RPMI7951 (cell line): ENCODE measurements at places on chromosomes 6 and 20. TPM values are rescaled to one million over a fixed set of nuclear protein-coding genes. Genes with fewer than 3 reads are reported as not detected.

DNA sequence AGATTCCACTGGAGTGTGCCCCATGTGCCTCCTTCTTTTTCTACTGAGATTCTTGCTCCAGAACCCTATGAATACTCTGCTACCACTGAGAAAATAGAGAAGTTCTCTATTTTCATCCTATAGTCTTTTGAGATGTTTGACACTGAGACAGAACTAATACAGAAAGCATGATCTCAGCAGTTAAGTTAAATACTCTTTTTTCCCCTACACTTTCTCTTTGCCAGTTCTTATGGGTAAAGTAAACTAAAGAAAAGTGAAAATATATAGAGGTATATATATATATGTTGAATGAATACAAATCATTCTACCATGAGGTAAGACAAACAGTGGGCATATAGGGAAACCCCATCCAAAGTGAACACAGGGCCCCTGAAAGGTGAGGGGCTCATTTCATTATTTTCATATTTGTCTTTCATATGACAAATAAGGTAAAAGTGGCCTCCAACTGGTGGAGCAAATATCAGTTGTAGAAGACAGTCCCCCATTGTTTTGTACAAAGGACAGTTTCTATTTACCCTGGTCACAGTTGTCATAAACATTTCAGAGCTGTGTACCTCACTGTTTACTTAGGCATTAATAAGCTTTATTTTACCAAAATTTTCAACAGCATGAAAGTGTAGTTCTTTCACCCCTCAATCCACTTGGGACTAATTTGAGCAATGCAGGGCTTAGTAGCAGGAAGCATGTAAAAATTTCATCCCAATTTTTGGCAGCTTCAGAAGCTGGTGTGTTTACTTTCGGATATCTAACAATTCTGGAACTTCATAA lies 188.3 kb upstream of the MARCKS start:
- DNase-seq: no peak

DNA sequence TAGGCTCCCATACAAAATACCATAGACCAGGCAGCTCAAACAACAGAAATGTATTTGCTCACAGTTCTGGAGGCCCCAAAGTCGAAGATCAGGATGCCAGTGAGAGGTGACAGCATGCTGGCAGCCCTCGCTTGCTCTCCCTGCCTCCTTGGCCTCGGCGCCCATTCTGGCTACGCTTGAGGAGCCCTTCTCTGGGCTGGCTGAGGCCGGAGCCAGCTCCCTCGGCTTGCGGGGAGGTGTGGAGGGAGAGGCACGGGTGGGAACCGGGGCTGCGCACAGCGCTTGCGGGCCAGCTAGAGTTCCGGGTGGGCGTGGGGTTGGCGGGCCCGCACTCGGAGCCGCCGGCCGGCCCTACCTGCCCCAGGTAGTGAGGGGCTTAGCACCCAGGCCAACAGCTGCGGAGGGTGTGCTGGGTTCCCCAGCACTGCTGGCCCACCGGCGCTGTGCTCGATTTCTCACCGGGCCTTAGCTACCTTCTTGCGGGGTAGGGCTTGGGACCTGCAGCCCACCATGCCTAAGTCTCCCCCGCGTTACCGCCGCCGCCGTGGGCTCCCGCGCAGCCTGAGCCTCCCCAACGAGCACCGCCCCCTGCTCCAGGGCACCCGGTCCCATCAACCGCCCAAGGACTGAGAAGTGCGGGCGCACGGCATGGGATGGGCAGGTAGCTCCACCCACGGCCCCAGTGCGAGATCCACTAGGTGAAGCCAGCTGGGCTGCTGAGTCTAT lies 32.6 kb upstream of the SERPINB9 start:
- no peak for DNase-seq

- DNase-seq: no peak
Measured at GRCh38 chr20:24578567-24579415, 109.4 kb downstream of the SYNDIG1 start.

- no peak for DNase-seq
Measured at GRCh38 chr20:16701296-16701695, 28.5 kb upstream of the SNRPB2 start.

DNA sequence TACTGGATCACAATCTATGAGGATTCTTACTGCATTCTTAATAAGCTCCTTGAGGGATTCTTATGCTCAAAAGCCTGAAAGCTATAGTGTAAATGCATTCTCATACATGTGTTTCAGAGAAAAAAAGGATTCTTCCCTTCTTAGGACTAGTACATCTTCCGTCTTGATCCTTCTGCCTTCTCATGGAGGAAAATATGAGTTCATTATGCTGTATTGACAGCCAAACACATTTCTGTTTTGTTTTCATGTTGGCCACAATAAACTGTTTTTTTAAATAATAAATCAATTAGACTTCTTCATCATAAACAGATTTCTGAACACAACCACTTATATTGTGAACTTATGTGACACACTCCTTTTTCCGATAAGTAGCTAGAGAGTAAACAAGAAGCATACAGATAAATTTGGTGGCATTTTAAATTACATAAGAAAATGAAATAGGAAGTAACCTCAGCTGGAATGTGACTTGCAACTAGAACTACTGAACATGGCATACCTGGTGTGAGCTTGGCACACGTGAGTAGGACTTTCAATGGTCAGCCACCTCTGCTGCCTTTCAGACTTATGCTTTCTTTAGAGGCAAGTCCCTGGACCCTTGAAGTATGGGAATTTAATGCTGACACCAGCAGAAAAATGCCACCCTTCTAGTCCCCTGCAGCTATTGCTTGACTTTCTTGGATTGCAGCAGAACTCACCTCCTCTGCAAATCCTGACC lies 350.4 kb downstream of the BCKDHB start:
- no peak for DNase-seq

DNA sequence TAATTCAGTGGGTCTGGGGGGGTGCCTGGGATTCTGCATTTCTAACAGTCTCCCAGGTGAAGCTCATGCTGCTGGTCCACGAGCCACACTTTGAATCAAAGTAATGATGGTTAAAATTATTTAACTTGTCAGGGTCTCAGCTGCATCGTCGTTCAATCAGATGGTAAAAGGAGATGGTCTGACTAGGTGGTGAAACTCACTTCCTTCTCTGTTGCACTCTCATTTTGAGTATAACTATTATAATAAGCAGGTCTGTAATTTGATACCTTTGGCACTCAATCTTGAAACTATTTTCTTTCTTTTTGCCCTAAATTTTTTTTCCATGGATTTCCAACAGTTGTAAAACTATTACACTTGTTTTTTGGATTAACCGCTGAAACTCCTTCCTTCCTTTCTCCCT lies 292.5 kb downstream of the FARS2 start:
- no peak for DNase-seq

- peak; percentile 9 for DNase-seq
Measured at GRCh38 chr6:101392586-101393230, 800 bp upstream of the GRIK2 start.

DNA sequence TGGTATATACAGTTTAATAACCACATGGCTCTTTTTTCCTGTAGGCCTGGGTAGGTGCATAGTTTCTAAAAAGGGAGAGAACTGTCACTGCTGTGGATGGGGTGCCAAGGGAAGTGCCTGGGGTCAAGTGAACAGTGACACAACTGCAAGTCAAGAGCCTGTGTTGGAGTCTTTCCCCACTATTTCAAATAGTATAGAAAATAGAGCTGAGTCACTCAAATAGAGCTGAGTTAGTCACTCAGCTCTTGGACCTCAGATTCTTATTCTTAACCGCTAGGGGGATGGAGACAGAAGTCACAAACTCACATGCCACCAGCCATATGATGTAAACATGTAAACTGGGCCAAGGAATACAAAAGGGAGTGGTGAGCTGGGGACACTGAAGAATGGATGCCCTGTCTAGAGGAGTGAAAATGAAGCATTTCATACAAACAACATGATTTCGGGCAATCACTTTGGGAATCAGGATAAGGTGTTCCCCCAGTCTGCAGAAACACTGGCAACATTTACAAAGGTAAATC lies 2.1 kb downstream of the NQO2 start:
- peak; percentile 88 for DNase-seq

GRCh38 chr6:54768494-54768893 lies 78.1 kb upstream of the FAM83B start:
- DNase-seq: no peak

- no peak for DNase-seq
Measured at GRCh38 chr6:72826037-72826436, 204.2 kb downstream of the KCNQ5 start.

DNA sequence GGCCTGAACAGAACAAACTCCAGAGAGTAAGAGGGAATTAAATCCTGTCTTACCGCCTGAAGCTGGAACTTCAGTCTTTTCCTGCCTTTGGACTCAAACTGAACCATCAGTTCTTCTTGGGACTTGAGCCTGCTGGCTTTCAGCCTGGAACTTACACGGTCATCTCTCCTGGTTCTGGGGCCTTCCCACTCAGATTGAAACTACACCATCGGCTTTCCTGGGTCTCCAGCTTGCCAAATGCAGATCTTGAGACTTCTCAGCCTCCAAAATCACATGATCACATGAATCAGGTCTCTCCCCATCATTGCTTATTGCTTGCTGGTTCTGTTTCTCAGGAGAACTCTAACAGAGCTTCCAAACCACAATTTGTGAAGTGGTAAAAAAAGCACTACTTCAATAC lies 276.3 kb downstream of the KIF16B start:
- DNase-seq: no peak

DNA sequence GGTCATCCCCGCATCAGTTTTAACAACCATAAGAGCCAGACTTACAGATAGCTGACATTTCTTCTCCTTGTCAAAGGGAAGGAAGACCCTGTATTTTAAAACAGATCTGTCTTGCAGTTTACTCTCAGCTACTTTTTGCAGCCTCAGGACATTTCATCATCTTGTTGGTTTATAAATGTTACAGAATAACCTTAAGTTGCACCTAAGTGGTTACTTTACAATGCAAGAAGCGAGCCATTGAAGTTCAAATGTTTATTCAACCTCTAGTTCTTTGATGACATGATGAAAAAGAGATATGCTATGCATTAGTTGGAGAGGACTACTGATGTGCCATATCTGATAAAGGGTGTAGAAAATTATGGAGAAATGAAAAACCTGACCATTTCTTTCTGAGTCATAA lies 187.9 kb upstream of the COL21A1 start:
- DNase-seq: no peak

DNA sequence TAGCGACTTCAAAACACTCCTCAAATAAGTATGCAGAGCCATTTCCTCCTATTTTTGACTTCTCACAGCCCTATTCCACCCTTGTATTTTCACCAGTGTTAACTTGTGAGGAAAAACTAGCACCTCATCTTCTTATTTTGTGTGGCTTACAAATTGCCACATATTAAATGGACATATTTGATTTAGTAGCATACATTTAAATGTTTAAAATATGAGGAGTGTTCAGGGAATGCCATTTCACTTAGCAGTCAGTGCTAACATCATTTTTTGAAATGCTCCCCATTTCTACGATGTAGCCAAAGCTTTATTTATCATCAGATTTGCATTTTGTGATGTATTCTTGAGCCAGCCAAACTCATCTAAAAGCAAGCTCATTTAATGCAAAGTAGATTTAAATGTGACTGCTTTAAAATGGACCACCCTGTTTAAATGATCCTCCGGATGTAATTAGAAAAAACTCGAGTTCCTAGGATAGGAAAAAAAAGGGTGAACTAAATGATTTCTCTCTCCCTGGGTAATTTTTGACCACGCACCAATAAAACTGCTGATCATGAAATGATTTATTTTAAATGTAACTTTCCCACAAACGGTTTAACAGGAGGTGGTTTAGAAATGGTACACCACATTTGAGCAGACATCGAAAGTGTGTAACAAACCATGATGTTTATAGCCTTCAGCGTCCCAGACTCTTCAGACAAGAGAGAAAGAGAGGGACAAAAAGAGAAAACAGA lies 172.6 kb downstream of the CD83 start:
- no peak for DNase-seq

DNA sequence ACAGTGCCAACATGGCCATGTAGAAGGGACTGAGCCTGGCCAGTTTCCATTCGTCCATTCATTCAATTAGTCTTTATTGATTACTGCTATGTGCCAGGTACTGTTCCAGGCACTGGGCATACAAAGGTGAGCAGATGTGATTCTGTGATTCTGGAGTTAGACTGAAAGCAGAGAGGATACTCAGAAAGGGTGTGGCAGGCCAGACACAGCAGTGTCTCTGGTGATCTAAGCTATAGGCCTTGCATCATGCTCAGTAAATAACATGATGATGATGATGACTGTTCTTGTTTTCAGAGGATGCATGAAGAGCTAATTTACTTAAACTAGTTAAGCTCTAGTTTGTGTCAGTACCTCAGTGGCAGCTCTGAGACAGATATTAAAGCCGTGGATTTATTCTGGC lies 31.4 kb upstream of the FUCA2 start:
- DNase-seq: no peak

GRCh38 chr6:158040804-158041347 lies 59.2 kb downstream of the SYNJ2 start:
- DNase-seq: no peak

GRCh38 chr6:42417641-42418112 lies 34.0 kb downstream of the TRERF1 start:
- DNase-seq: peak; percentile 87

GRCh38 chr6:105745464-105746129 lies 340.5 kb upstream of the PRDM1 start:
- DNase-seq: no peak

DNA sequence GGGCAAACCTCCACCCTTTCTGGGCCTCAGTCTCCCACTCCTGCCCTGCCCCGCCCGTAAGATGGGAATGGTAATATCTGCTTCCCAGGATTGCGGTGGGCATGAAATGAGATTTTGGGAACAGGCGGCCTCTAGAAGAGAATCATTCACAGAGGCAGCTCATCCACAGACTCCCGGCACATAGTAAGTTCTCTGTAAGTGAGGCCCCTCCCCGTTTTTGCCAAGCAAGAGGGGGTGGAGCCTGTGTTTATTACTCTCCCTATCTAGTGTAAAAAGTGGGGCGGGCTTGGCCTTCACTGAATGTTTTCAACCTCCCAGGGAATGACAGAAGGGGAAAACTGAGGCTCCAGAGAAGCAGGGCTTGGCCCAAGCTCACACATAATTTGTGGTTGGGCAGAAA lies 20.0 kb downstream of the SUN5 start:
- no peak for DNase-seq

CPXM1 gene
- total RNA-seq: not detected in 2 replicates

GNAS gene
- 853 and 1,108 TPM in 2 replicates for total RNA-seq

HTR1E gene
- total RNA-seq: not detected in 2 replicates

PPP1R16B gene
- under 0.01 TPM in 2 replicates for total RNA-seq
